Amniotic stem cell (primary cell): ENCODE measurements at places on chromosomes 12 and 14.

DNA sequence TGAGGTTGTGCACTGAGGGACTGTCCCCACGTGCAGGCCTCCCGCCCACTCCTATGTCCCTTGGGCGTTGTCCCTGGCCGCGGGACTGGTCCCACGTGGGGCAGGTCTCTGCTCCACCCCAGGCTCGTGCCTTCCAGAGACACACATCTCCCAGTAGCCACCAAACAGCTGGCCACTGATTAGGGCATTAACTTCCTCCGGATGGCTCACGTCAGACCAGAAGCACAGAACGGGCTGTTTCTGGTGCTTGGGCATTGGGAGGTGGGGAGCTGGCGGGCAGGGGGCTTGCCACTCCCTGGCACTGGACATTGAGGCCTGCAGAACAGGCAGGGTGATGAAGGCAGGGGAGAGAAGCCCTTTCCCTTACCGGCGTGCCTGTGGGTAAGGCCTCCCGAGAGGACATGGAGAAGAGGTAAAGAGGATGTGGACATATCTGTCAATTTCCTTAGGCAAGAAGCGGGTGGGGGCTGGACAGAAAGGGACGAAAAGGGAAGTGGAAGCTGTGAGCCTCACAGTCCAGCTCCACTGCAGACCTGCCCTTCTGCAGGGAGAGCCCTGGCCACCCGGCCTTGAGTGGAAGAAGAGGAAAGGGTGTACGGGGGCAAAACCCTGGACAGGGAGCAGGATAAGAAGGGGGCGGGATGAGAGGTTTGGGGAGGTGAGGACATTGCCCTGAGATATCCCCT lies 101.2 kb downstream of the NINJ2 start:
- no peak for DNase-seq

DNA sequence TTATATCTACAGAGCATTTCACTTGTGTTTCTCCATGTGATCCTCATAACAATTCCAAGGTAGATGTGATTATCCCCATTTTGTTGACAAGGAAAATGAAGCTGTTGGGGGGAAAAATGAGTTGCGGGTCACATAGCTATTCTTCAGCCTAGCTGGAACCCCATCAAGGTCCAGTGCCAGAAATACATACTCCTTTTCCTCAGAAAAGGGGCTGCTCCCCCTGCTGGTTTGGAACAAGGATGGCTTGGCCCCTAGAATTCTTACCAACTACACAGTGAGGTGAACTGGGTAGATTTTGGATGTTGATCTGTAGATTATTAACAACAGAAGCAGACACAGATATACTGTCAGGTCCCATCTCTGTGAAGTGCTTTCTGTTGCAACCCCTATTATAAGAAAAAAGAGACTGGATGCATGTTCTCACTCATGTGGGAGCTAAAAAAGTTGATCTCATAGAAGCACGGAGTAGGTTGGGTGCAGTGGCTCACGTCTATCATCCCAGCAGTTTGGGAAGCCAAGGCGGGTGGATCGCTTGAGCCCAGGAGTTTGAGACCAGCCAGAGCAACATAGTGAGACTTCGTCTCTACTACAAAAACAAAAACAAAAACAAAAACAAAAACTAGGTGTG lies 8.9 kb downstream of the IKZF4 start:
- DNase-seq = peak; percentile 61

GRCh38 chr12:55927588-55928502 lies at the start of gene PYM1:
Gene PYM1, minus strand, starts transcription at chr12:55927894. Its CDS starts 133 bp downstream, at chr12:55927761.
- peak; percentile 31 for DNase-seq

- DNase-seq = peak; percentile 17
Observed at GRCh38 chr12:4824380-4824779, 85.3 kb upstream of the KCNA1 start.

GRCh38 chr12:15194456-15195368 lies 26.5 kb downstream of the RERG start:
- DNase-seq = no peak

GRCh38 chr14:58082491-58083098 lies 69.4 kb downstream of the ARMH4 start:
- DNase-seq = peak; percentile 69

- DNase-seq = no peak
Observed at GRCh38 chr12:117228239-117228638, 38.0 kb upstream of the FBXO21 start.

DNA sequence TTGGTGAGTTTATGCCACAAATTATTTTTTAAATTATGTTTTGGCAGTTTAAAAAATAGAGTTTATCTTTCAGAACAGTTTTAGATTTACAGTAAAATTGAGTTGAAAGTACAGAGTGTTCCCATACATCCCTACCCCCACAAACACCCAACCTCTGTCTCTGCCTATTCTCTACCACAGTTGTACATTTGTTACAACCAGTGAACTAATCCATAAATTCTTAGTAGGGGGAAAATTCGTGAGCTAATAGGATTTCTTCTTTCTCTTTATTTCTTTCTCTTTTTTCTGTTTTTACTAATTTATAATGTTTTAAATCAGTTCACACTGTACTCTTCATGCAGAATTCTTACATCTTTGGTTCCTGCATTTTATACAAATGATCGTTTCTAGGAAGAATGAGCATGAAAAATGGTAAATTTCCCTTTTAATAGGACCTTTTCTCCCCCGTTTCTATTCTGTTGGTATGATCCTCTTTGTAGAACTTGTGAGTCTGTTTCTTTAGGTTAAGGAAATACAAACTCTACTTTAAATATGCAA lies 56.7 kb downstream of the MIPOL1 start:
- DNase-seq = no peak

GRCh38 chr12:7352661-7353060 lies 48.8 kb downstream of the ACSM4 start:
- DNase-seq = no peak
